Psoas muscle (tissue), 8 donors: ENCODE measurements at places on chromosomes 7 and 10. TPM values are rescaled to one million over a fixed set of nuclear protein-coding genes. Genes with fewer than 3 reads are reported as not detected.
A peak's percentile ranks its signal among the peaks of the same experiment; 100 is the strongest.

DNA sequence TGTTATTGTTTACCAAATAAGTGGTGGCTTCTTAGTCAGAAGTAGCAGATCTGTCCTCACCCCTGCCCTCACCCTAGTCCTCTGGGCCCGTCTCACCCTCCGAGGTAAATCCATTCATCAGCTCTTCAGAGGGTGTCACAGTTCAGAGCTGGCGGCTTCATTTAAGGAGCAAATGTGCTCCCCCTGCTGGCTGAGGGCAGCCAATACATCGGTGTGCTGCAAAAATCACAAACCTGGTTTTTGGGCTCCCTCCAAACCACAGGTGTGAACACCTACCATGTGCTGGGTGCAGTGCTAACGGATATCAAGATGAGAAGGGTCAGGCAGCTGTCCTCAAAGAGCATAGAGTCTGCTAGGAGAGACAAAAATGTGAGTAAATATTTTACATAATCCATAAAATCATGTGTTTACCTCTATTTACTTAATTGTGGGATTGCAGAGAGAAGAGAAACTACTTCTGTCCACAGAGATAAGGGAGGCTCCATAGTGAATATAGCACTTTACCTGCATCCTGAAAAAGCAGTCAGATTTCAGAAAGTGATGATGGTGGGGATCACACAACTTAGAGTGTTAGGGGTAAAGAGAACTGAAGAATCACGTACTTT is 15.5 kb upstream of the CRTAC1 start:
- DNase-seq: peak; percentile 38

ZCWPW1 gene
- total RNA-seq: 3.6 TPM

- no peak for DNase-seq
Measured at GRCh38 chr10:15305634-15306033, 65.5 kb downstream of the FAM171A1 start.

- DNase-seq: no peak
Measured at GRCh38 chr7:50285269-50285668, 19.2 kb upstream of the IKZF1 start.

DNA sequence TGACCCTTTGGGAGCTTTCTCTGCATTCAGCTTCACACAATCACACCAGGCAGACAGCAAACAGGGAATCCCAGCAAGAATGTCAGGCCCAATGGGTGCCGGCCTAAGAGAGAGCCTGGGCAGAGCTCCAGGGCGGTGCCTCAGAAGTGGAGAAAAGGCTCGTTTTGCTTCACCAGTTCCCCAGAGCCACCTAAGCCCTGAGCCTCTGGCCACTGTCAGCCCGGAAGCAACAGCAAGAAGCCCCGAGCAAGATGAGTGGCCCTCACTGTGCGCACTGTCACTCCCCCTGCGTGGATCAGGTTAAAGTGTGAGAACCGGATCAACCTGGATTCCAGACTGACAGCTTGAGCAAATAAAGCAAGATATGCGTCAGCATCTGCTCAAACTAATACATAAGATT is 14.7 kb downstream of the CNPY1 start:
- no peak for DNase-seq

GRM8 gene
- total RNA-seq: not detected

- DNase-seq: no peak
Measured at GRCh38 chr10:97215619-97216260, 30.0 kb upstream of the SLIT1 start.

DNA sequence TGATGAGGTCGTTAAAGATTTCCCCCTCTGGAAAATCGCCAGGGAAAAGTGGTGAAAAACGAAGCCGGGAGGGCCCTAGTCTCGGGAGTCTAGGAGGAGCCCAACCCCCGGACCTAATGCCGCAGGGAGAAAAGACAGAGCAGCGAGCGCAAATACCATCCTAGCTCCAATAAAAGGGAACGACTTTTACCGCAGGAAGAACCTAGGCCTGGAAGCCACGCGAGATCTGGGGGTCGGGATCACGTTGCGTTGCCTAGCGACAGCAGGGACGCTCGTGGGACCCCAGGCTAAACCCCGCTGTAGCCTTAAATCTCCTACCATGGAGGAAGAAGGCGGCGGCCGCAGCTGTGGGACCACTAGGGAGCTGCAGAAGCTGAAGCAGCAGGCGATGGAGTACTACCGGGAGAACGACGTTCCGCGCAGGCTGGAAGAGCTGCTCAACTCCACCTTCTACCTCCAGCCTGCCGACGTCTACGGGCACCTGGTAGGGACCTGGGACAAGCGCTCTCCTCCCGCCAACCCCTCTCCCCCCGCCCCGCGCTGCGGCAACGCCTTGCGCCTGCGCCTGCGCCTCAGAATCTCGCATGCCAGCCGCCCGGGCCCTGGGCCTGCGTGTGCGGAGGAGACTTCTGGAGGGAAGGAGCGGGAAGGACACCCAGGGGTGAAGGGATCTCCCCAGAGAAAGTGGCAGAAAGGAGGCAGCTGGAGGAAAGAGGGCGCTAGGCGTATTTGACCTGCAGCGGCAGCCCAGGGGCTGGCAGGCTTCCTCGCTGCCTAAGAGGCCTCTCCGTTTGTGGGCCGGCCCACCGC is at the start of gene ENO4:
Gene ENO4, plus strand, starts transcription at position 252 of the 810 bp plus-strand sequence. Its CDS starts 68 bp downstream, at position 320.
- DNase-seq: peak; percentile 50

PTPN20 gene
- total RNA-seq: 3.8 TPM

GRCh38 chr7:5284304-5285281 is 1.9 kb downstream of the SLC29A4 start:
- DNase-seq: no peak

SLC29A4 gene
- total RNA-seq: 1.4 TPM

DNA sequence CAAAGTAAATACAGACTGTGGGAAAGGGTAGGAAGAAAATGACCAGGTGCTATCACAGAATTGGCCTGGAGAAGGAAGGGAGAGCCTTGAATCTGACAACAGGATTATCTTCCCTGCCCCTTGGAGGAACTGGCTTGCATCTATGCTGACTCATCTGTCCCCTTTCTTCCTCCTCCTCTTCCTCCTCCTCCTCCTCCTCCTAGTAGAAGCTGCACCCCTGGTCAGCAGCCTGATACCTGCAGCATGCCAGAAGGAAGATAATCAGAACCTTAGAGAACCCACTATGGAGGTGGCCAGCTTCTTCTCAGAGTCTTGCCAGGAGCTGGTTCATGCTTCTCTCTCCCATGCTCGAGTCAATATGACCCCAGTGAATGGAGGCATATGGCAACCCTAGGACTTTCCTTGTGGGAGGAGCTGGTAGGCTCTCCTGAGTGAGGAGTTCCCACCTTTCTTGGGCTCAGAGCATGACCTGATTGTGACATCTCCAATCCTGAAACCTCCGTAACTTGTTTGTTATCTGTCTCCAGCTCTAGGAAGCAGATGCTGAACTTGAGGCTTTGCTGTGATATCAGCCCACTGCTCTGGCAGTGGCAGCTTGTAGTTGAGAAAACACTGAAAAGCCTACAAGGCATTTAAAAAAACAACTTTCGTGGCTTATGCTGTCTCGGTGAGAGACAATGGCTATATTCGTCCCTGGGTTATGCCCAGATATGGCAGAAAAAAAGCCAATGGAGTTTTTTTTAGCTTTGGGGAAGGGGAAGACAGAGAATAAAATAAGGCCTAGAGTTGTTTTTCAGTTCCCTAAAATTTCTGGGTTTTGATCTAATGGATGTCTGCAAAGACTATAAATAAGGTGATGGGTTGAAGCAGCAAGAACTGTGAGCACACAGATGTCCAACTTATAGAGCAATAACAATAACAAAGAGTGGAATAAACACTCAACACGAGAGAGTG is 60.6 kb downstream of the CDHR3 start:
- DNase-seq: no peak

DNA sequence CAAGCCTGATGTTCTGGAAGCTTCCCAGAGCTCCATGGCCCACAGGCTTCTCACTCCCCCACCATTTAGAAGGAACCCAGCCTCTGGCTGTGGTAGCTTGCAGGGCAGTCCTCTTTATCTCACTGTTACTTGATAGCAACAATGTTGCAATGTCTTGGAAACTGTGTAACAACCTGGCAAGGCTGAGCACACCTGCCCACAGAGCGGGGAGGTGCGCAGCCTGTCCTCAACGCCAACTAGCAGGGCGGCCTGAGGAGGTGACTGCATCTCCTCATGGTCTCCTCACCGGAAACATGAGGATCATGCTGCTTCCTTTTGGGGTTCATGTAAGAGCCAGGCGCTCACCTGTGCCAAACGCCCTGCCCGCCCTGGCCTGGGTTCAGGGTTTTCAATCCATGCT is 43.7 kb upstream of the INSIG1 start:
- no peak for DNase-seq

- no peak for DNase-seq
Measured at GRCh38 chr7:64916-65341, 127.4 kb upstream of the FAM20C start.

FRMPD2 gene
- not detected for total RNA-seq

SLC26A5 gene
- not detected for total RNA-seq

DNA sequence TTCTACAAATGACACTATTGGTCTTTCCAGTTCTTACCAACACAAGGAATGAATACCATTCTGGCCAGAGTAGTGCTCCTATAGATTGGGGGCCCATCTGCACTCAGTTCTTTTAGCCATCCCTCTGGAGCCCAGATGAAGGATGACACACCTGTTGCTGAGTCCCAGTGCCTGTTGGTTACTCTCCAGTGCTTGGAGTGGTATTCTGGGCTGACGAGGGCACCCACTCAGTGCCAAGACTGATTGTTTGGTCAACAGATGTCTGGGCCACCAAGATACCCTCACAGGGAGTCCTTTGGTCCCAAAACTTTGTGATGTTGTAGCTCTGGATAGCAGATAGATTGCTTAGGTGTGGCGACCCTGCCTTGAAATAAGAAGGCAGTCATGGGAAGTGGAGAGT is 23.7 kb upstream of the ITGA8 start:
- no peak for DNase-seq

OR13A1 gene
- total RNA-seq: not detected

DNA sequence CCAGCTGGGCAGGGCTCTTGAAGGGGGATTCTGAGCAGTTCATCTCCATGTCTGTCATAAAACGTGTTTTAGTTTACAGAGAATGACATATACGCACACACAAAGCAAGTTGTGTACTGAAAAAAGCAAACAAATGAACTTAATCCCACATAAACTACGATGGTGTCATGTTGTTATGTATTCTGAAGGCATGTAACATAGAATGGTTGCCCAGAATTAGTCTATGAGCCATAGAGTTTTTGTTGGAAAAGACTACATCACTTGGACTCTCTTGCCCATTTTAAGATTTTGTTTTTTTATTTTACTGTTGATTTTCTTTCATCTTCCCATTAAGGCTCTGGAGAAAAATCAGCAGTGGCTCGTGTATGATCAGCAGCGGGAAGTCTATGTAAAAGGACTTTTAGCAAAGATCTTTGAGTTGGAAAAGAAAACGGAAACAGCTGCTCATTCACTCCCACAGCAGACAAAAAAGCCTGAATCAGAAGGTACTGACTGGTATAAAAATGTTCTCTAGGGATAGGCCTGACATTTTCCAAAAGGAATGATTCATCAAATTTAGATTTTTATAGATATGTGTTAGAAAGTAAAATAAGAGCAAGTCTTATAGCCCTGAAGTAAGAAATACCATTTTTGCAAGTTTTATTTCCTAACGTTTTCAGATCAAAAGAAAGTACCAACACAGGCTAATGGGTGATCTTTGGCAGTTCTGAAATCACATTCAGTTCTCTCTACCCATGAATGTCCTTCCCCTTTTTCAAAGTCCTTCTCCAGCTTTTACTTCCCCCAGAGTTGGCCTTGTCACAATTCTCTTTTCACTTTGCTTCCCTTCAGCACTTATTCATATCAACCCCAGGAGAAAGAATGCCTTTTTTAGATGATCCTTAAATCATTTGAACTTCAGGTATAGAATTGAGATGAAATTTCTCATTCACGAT is 18.9 kb downstream of the CEP55 start:
- DNase-seq: no peak

- DNase-seq: no peak
Measured at GRCh38 chr7:80147543-80148391, 13.1 kb downstream of the GNAI1 start.

GOLGA7B gene
- 0.19 TPM for total RNA-seq

NPFFR1 gene
- total RNA-seq: not detected

GRCh38 chr7:105890290-105890997 is 14.0 kb upstream of the ATXN7L1 start:
- no peak for DNase-seq

- no peak for DNase-seq
Measured at GRCh38 chr10:93154531-93154930, 80.8 kb downstream of the CYP26A1 start.

- DNase-seq: no peak
Measured at GRCh38 chr7:25967278-25968204, 184.5 kb upstream of the NFE2L3 start.

HOXA2 gene
- 1.1 TPM for total RNA-seq

ARMC3 gene
- not detected for total RNA-seq

CASD1 gene
- total RNA-seq: 15.5 TPM

DNA sequence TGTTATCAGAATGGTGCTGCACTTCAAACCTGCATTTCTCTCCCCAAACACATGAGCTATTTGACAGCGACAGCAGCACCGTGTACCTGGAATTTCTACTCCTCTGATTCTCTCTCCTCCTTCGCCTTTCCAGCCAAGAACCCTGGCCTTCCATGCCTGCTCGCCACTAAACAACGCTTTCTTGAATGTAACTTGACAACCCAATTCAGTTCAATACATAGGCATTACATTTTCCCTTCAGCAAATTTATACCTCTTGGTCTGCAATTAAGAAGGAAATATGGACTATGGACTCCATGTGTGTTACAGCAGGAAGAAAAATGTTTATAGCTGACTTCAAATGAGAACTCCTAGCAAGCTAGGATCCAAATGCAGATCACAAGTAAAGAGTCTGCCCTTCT is 162.6 kb upstream of the AUTS2 start:
- DNase-seq: no peak

DNA sequence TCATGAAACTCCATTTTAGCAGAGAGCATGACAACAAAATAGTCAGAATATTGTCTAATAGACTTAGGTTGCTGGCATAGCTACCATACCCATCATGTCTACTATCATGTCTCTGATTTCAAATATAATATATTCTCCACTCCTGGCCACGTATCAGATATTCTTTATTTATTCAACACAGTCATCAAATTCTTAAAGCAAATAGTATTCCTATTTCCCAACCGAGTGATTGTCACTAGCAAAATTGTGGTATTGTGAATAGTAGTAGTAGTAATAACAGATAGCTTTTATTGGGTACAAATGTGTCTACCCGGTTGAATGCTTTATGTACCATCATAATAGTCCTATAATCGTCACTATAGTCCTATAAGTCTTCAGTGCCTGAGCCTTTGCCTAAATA is 918.6 kb downstream of the KCNMA1 start:
- DNase-seq: no peak

ADRB1 gene
- 0.39 TPM for total RNA-seq

DNA sequence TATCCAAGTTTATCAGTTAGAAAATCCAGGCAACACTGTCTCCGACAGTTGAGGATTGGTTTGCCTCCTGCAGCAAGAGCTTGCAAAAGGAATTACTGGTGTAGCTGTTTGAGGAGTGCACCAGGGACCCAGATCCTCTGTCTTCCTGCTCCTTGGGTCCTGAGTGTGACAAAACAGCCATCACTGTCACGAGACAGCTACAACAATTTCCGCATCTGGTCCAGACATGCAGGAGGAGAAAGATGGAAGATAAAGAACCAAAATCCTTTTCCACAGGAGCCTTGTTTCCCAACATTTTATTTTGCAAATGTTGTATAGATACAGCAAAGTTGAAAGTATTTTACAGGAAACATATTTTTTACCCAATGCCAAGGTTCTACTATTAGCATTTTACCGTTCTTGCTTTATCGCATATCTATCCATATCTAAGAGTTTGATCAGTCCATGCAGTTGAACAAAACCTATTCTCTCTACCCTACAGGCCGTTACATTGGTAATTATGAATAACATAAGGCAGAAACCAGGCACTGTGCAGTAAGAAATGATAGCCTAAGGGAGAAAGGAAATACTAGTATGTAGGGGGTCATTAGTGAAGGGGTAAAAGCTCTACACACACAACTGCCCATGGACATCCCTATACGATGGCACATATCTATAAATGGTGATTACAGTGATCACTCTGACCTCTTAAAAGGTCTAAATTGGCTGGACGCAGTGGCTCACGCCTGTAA is 54.9 kb downstream of the FAM204A start:
- no peak for DNase-seq
